ENCODE measurements at places on chromosomes 16 and 17.

GRCh38 chr17:65158041-65158440 lies 20.9 kb downstream of the RGS9 start:
- no peak overlapping the region for H3K4me3 ChIP-seq
- no peaks in the 10 kb centered on the region for H3K36me3 ChIP-seq
- H3K4me1 ChIP-seq, result peaks cover 13% of the 10 kb centered on the region
- H3K27me3 ChIP-seq, result no peaks in the 10 kb centered on the region

DNA sequence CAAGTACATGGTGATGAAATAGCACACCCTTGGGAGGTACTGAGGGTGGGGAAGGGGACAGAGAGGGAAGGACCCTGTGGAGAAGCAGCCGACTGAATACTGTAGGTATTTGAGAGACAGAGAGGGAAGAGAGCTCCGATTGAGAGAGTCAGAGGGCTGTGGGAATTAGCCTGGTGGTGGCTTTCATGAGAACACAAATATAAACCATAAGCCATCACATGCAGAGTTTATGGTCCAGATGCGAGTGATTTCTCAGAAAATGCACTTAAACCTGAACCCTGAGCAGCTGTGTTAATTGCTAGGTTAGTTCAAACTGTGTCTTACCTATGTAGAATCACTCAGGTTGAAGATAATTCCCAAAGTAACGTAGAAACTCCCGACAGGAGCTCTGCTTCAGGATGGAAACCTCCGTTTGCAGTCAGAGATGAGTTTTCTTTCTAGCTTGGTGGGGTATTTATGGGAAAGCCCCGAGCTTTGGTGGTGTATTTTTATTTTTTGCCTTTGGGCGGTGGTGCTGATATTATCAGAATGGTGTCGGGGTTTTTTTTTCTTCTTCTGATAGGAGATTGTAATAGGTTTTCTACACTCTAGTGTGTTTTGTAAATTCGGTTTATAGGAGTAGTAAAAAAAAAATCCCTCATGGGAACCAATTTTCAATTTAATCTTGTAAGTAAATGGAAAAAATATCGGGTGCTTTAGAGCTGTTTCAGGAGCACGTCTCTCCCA lies 184.9 kb upstream of the CACNG5 start:
- peak overlapping the region; percentile 44 for H3K27ac ChIP-seq
- peaks cover 45% of the 10 kb centered on the region for H3K4me1 ChIP-seq
- no peak for DNase-seq
- no peaks in the 10 kb centered on the region for H3K27me3 ChIP-seq
- peak overlapping the region; percentile 22 for H3K4me3 ChIP-seq
- peaks cover 57% of the 10 kb centered on the region for H3K36me3 ChIP-seq

DNA sequence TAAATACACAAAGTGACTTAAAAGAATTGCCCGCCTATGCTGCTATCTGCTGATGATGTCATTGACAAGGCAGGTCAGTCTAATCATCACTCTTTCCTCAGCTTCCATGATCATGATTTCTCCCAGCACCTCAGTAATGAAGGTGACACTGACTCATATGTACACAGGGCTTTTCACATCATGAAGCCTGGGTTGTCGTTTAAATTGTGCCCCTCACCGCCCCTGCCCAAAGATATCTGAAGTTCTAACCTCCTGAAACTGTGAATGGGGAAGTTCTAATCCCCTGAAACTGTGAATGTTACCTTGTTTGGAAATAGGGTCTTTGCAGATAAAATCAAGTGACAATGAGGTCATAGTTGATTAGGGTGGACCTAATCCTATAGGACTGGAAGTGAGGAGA lies 17.4 kb upstream of the GPRC5C start:
- no peak overlapping the region for H3K4me3 ChIP-seq
- peaks cover 7% of the 10 kb centered on the region for H3K27me3 ChIP-seq

GRCh38 chr17:65121916-65122806 lies 15.0 kb upstream of the RGS9 start:
- no peaks in the 10 kb centered on the region for H3K36me3 ChIP-seq
- peak; percentile 39 for DNase-seq
- H3K4me3 ChIP-seq, result peak overlapping the region; percentile 84
- H3K27ac ChIP-seq, result peak overlapping the region; percentile 97
- H3K27me3 ChIP-seq, result peaks cover 7% of the 10 kb centered on the region

GRCh38 chr16:53817117-53817755 lies 113.3 kb downstream of the FTO start:
- no peak overlapping the region for H3K4me3 ChIP-seq
- no peaks in the 10 kb centered on the region for H3K27me3 ChIP-seq
- H3K4me1 ChIP-seq, result peaks cover 17% of the 10 kb centered on the region
- DNase-seq, result no peak
- peaks cover 40% of the 10 kb centered on the region for H3K36me3 ChIP-seq

GRCh38 chr17:39926135-39926587 lies 1.2 kb downstream of the ORMDL3 start:
- peak overlapping the region; percentile 88 for H3K27ac ChIP-seq
- peak overlapping the region; percentile 93 for H3K4me3 ChIP-seq
- H3K27me3 ChIP-seq, result no peaks in the 10 kb centered on the region
- peaks cover 4% of the 10 kb centered on the region for H3K36me3 ChIP-seq

DNA sequence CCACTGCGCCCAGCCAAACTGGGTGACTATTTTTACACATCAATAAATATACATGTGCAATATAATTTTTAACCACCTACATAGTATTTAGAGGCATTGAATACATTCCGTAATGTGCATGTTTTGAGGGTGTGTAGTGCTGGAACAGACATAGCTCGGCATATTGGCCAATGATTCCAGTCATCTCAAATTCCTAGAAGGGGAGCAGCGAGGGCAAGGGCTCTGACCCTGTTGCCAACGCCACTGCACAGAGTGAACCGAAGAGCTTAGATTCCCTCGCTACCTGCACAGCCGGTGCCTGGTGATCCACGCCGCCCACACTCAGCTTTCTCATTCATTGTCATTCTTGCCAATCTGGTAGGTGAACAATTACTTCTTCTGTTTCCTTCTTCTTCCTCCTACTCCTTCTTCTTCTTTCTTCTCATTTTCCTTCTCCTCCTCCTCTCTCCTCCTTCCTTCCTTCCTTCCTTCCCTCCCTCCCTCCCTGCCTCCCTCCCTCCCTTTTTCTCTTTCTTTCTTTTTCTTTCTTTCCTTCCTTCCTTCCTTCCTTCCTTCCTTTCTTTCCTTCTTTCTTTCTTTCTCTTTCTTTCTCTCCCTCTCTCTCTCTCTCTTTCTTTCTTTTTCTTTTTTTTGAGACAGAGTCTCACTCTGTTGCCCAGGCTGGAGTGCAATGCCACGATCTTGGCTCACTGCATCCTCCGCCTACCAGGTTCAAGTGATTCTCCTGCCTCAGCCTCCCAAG lies 26.3 kb upstream of the ATP2A3 start:
- no peak overlapping the region for H3K4me3 ChIP-seq
- H3K27ac ChIP-seq, result no peak overlapping the region
- no peaks in the 10 kb centered on the region for H3K36me3 ChIP-seq
- H3K4me1 ChIP-seq, result no peaks in the 10 kb centered on the region
- peaks cover 4% of the 10 kb centered on the region for H3K27me3 ChIP-seq

DNA sequence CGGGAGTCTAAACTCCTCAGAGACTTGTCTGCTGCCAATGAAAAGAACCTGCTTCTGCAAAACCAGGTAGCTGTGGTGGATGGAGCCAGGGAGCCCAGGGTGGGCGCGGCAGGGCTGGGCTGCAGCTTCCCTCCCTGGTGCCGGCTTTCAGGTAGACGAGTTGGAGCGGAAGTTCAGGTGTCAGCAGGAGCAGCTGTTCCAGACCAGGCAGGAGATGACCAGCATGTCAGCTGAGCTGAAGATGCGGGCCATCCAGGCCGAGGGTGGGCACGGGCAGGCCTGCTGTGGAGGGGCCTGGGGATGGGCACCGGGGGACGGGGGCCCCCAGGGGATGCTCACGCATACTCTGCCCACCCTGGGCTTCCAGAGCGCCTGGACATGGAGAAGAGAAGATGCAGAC lies 3.2 kb upstream of the RAC3 start:
- H3K4me1 ChIP-seq, result peaks cover 13% of the 10 kb centered on the region
- H3K27me3 ChIP-seq, result no peaks in the 10 kb centered on the region
- H3K27ac ChIP-seq, result no peak overlapping the region
- H3K36me3 ChIP-seq, result no peaks in the 10 kb centered on the region
- no peak overlapping the region for H3K4me3 ChIP-seq

- H3K4me1 ChIP-seq, result peaks cover 16% of the 10 kb centered on the region
- H3K36me3 ChIP-seq, result peaks cover 2% of the 10 kb centered on the region
- DNase-seq, result no peak
- H3K27me3 ChIP-seq, result no peaks in the 10 kb centered on the region
Observed at GRCh38 chr17:2203818-2204217, 99.8 kb downstream of the SMG6 start.

DNA sequence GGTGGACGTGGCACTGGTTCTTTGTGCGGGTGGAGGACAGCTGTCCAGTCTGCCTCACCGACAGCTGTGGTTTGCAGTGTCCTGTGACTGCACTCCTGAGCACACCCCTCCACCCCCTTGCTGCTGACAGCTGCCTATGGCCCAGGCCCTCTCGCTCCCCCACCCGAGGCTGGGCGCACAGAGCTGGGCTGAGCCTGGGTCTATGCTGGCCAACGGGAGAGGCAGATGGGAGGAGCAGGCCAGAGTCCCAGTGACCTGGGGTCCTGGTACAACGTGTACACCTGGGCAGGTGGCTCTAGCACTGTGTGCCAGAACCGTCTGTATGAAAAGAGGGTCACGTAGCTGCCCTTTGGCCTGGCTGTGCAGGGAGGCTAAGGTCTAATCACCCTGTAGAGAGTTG lies 30.5 kb downstream of the BAIAP2 start:
- no peak overlapping the region for H3K4me3 ChIP-seq
- no peaks in the 10 kb centered on the region for H3K36me3 ChIP-seq
- H3K4me1 ChIP-seq, result no peaks in the 10 kb centered on the region
- H3K27ac ChIP-seq, result no peak overlapping the region
- DNase-seq, result no peak

GRCh38 chr17:7858522-7858810 lies 663 bp downstream of the CYB5D1 start:
- peak; percentile 52 for DNase-seq
- peaks cover 23% of the 10 kb centered on the region for H3K36me3 ChIP-seq
- H3K4me1 ChIP-seq, result peaks cover 12% of the 10 kb centered on the region

DNA sequence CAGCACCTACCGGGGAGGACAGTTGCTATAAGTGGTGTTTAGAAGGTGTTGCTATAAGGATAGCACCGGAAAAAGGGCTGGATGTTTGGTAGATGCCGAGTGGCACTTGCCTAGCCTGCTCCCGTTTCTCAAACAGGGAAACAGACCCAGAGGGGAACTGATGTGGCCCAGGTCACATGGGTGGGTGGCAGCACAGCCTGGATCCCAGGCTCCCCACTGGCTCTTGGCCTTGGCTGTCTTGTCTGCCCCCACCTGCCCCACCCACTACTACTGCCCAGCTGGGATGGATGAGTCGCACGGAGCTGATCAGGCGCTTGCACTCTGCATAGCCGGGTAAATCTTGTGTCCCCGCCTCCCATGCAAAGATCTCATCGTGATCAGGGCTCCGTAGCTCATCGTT lies 7.2 kb downstream of the SMTNL2 start:
- no peak overlapping the region for H3K4me3 ChIP-seq
- DNase-seq, result no peak
- H3K27me3 ChIP-seq, result peaks cover 8% of the 10 kb centered on the region
- peaks cover 4% of the 10 kb centered on the region for H3K4me1 ChIP-seq

- H3K27ac ChIP-seq, result no peak overlapping the region
- no peak overlapping the region for H3K4me3 ChIP-seq
- H3K36me3 ChIP-seq, result no peaks in the 10 kb centered on the region
- no peak for DNase-seq
Observed at GRCh38 chr17:14826358-14826757, 438.8 kb downstream of the PMP22 start.

Data from activated naive CD8-positive, alpha-beta T cell treated with anti-CD3 and anti-CD28 coated beads, Interleukin-2, amount 50 U/mL, for 24 hours (primary cell).